ENCODE measurements at places on chromosomes 3 and 15.

- DNase-seq, result no peak
These were observed 114.1 kb downstream of the ZNF609 start for GRCh38 chr15:64574301-64575017.

- no peak for DNase-seq
These were observed 6.6 kb upstream of the ICE2 start for GRCh38 chr15:60485365-60486055.

- no peak for DNase-seq
These were observed 6.1 kb upstream of the LEKR1 start for GRCh38 chr3:156819842-156820691.

DNA sequence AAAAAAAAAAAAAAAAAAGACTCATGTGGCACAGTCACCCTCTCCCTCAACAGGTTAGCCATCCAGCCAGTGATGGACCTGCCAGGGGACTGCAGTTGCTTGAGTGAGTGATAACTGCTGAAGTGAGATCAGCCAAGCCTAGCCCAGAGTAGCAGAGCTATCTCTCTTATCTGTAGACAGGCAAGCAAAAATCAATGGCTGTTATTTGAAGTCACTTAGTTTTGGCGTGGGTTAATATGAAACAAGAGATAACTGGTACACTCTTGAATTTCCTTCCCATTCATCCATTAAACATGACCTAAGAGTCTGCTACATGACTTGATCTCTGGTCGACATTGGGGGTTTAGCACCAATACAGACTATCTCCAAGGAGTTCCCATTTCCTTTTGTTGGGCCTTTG, 51.2 kb upstream of the TNIK start:
- DNase-seq, result no peak

GRCh38 chr3:146065573-146066006, 95.4 kb downstream of the PLOD2 start:
- DNase-seq, result no peak

DNA sequence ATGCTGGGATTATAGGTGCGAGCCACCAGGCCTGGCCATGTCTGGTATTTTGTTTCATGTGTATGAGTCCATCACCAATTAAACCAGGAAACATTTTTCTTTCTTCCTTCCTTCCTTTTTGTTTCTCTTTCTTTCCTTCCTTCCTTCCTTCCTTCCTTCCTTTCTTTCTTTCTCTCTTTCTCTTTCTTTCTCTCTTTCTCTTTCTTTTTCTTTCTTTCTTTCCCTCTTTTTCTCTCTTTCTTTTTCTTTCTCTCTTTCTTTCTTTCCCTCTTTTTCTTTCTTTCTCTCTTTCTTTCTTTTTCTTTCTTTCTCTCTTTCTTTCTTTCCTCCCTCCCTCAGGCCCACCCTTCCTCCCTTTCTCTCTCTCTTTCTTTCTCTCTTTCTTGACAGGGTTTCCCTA, 83.4 kb downstream of the SLC9A9 start:
- no peak for DNase-seq

DNA sequence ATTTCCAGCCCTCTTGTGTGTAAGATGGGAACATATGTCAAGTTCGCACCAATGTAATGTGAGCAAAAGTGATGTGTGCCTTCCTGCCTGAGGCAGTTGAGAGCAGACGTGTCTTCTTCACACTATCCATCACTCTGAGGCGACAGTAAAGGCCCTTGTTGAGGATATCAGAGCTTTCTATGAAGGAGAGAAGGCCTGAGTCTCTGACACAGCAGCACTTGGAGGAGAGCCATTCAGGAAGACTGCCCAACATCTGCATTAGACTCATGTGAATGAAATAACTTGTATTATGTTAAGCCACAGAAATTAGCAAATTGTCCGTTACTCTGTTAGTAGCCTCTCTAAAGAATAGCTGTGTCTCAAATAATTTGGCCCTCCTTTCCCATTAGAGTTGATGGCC, 108.8 kb upstream of the CCDC54 start:
- DNase-seq, result no peak

GRCh38 chr3:191283400-191283799, 45.8 kb upstream of the CCDC50 start:
- no peak for DNase-seq

DNA sequence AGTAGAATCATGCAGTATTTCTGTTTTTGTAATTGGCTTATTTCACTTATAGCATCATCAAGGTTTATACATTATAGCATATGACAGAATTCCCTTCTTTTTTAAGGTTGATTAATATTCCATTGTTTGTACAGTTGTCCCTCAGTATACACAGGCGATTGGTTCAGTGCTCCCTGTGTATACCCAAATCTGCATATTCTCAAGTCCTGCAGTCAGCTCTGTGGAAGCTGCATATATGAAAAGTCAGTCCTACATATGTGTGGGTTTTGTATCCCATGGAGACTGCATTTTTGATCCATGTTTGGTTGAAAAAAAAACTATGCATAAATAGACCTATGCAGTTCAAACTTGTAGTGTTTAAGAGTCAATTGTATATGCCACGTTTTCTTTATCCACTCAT, 127.7 kb downstream of the ISL2 start:
- no peak for DNase-seq

DNA sequence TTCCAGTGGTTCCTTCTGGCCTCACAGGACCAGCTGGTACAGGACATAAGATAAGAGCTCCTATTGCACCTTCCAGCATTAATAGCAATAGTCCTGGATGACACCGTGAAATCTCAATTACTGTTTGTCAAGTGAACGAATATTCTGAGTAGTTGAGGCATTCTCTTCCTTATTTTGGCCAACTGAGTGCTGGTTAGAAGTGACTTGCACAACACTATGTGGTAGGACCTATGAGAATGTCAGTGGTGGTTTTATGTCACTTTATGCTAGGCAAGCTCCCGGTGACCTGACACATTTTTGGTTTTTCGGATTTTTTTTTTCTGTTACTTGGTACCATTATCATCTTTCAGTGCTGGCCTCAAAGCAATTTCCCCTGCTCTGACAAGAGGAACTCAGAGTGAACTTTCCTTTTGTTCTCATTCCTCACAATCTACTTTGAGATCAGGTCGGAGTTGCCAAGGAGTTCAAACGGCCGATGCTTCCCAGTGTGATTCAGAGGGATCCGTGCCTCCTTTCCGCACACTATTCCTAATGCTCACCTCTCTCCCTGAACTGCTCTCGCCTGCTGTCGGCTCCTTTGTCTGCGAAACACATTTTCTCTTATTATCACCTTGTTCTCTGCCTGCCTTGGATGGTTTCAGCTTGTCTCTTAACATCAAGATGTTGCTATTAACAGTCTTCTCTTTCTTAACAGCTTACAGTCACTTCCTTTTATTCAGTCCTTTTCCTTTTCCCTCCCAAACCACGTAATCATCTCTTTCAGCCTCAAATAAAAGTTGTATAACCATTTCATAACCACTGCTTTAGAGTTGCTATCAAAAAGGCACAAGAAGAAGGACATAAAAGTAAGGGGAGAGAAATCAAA, 35.8 kb downstream of the QTRT2 start:
- DNase-seq, result no peak

DNA sequence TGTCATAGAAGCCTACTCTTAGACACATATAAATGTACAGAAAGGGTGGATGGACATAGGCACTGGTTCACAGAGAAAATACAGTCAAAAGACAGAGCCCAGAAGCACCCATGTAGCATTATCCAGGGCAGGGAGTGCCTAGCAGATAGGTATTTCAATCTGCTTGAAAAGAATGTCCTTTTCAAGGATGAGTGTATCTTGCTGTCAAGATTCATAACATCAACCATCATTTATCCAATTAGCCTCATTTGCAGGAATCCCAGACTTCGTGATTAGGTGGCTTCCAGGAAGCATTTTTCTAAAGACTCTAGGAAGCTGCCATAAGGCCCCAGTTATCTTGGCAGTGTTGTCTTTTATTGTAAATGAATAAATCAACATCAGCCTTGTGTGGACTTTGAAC, 55.6 kb downstream of the SCN11A start:
- no peak for DNase-seq

DNA sequence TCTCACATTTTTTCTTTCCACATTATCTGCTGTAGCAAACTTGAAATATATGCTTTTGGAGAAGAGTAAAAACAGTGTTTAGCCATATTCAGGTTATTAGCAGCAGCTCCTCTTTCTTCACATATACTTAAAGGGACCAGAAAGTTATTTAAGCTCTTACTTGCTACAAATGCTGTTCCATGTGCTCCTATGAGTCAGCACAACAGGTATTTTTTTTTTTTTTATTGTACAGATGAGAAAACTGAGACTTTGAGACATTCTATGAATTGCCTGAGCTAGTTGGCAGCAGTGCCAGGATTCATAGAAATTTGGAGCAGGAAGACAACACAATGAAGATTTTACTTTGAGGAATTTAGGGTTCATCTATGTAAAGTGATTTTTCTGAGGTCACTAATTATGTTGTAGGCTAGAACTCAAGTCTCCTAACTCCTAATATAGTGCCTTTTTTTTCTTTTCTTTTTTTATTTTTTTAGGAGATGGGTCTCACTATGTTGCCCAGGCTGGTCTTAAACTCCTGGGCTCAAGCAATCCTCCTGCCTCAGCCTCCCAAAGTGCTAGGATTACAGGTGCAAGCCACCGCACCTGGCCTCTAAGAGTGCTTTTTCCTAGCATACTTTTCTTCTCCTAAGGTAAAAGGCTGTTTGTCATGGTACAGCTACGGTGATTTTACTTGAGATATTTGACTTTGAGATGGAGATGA, 23.6 kb downstream of the SETD5 start:
- no peak for DNase-seq

DNA sequence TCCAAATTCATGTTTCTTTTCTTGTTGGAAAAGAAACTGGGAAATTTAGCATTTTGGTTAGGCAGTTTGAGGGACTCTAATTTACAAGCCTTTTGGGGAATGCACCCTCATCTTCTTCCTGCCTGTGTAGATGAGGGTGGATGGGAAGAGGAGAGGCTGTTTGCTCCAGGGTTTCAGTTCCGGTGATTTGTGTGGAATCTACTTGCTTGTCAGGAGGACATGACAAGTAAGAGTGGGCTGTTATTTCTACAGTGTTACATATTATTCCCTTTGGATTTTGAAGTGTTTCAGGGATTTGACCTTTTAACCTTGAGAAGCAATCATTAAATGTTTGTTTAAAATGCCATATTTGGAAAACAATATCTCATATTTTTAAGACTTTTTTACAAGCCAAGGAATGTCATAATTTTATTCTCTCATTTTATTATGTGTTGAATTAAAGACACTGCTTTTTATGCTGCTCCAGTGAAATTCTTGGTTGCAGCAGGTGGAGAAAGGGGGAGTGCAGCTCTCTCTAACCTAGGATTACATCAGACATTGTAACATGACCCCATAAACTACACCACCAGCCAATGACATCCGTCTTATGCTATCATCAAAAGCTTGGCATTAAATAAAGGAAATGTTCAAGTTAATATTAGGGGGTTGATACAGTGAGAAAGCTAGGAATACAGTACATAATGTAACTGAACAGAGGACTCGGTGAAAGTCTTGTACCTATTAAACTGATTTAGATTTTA, 30.2 kb downstream of the PLAAT1 start:
- DNase-seq, result no peak

- no peak for DNase-seq
These were observed 74.1 kb upstream of the RAP2B start for GRCh38 chr3:153087595-153088566.

- no peak for DNase-seq
These were observed 49.0 kb upstream of the SEMA4B start for GRCh38 chr15:90151989-90152645.

GRCh38 chr15:56795502-56795901, 62.2 kb upstream of the ZNF280D start:
- no peak for DNase-seq

- DNase-seq, result no peak
These were observed 285.3 kb upstream of the RARB start for GRCh38 chr3:25142609-25143355.

- no peak for DNase-seq
These were observed 1.9 kb upstream of the TMEM158 start for GRCh38 chr3:45227946-45228345.

DNA sequence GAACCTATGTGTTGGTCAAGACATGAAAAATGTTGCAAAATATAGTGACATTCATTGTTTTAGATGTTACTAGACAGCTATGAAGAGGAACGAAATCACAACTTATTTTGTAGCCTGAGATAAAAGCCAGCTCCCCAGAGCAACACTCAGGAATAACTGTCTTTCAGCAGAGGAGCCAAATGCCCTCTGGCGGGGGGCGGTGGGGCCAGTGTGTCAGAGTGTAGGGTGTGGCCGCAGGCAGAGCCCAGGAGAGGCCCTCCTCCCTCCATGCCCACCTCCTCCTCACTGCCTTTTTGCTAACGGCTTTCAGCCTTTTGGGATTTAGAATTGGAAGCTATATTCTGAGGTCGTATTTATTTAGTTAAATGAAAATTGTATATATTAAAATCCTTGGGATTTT, 16.9 kb downstream of the APOD start:
- DNase-seq, result no peak

DNA sequence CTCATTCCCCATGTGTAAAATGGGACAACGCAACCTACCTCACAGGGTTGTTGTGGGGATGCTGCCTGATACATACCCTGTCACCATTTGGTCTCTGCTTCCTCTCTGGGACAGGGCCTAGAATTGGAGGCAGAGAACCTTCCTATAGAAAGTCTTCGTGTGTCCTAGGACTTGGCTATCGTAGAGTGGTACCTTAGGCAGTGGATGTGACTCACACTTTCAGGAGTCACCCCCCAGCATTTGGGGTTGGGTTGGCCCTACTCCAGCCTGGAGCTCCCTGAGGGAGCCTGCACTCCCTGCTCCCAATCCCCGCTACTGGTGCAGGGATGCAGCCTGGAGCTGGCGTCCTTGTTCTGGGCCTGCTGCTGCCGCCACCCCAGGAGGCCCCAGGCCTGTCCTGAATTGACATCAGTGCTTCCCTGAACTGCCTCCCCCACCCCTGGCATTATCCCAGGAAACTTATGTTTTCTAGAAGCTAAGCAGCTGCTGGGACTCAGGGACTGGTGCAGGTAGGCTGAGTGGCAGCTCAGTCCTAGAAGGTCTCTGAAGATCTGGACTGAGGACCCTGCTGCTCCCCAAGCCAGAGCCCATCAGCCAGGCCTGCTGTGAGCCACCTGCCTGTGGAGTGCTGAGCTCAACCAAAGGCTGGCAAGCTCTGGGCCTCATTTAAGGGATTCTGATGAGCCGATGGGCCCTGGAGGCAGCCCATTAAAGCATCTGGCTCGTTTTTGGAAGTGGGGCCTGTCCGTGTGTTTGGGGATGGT, 9.9 kb downstream of the C15orf39 start:
- no peak for DNase-seq

GRCh38 chr15:78216276-78217104, 17.9 kb downstream of the ACSBG1 start:
- no peak for DNase-seq

DNA sequence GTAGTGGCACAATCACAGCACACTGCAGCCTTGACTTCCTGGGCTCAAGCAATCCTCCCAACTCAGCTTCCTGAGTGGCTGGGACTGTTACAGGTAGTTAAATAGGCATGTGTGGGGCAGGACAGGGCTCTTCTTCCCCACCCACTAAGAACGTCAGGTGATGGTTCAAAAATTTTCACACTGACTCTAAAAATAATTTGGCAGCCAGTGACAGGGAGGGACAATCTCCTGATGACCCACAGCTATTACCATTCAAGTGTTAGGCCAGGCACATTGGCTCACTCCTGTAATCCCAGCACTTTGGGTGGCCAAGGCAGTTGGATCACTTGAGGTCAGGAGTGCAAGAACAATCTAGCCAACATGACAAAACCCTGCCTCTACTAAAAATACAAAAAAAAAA, 12.2 kb upstream of the TRMT10C start:
- no peak for DNase-seq

- no peak for DNase-seq
These were observed 75.6 kb downstream of the PDZRN3 start for GRCh38 chr3:73549051-73549600.

- no peak for DNase-seq
These were observed 3.9 kb upstream of the CCDC9B start for GRCh38 chr15:40344631-40345120.

- DNase-seq, result no peak
These were observed 3.4 kb downstream of the KIF23 start for GRCh38 chr15:69417581-69417980.
